ENCODE measurements at places on chromosomes 4 and X.

DNA sequence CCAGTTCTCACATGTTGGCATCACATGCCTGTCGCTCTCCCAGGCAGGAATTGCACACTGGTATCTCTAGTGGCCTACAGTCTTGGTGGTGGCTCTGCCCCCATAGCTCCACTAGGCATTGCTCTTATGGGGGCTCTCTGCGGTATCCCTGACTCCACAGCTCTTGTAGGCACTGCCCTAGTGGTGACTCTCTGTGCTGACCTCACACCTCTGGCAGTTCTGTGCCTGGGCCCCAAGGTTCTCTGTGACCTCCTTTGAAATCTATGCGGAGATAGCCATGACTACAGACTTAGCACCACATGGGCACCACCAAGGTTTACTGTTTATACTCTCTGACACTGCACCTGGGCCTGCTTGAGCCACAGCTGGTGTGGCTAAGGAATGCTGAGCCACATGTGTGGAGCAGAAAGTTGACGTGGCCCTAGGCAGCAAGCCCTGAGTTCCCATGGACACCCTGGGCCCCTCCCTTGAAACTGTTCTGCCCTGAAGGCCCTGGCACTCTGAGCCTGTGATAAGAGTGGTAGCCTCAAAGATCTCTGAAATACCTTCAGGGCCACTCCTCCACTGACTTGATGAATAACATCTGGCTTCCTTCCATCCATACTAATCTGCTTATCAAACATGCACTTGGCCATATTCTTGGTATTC is 8.0 kb downstream of the SLC9B1 start:
- no peak for DNase-seq

DNA sequence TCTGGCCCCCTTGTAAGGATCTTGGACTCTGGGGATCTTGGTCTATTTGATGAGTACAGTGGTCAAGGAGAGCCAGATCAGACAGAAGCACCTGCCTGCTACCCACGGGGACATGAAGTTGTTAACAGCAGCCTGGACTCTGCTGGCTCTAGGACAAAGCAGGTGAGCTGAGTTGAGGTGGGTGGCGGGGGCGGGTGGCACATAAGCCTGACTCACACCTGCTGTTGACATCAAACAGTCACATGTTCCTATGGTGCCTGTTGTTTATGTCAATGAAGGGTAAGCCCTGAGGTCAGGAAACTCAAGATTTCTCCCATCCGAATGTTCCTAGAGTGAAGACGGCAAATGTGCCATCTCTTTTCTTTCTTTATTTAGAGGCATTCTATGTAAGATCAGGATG is 50.1 kb upstream of the CLNK start:
- no peak for DNase-seq

- DNase-seq, result no peak
Observed at GRCh38 chr4:151564321-151564720, 155.3 kb downstream of the FHIP1A start.

- no peak for DNase-seq
Observed at GRCh38 chr4:137067735-137068134, 464.6 kb downstream of the PCDH18 start.

- DNase-seq, result no peak
Observed at GRCh38 chrX:132094164-132094563, 33.7 kb downstream of the FRMD7 start.

DNA sequence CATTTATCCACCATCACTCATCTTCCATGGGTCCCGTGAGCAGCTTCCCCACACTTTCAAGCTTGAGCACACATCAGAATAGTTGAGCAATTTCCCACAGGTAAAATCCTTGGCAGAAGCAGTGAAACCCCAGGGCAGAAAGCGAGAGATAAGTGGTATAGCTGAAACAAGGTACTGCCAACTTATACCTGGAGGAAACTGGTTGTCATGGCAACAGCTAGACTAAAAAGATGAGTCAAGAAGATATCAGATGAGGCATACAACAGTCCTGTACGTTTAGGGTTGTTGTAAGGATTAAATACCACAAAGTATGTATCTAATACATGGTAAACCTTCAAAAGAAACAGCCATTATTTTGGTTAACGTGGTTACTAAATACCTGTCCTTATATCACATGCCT is 66.9 kb upstream of the PHOX2B start:
- no peak for DNase-seq

DNA sequence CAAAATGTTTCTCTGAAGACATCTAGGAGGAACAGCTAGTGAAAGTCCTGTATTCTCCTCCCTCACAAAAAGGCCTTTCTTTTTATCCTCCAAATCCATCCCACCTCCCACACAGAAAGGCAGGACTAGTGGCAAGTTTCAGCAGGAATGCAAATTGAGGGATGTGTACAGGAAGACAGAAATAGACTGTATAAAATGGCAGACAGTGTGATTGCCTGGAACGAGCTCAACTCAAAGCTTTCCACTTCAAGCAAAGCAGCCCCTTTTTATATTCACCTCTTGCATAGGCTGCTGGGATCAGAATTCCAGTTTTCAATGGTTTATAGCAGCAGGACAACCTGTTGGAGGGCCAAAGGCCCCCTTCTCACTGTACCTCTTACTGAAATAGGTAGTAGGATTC is 57.5 kb downstream of the DCX start:
- no peak for DNase-seq

DNA sequence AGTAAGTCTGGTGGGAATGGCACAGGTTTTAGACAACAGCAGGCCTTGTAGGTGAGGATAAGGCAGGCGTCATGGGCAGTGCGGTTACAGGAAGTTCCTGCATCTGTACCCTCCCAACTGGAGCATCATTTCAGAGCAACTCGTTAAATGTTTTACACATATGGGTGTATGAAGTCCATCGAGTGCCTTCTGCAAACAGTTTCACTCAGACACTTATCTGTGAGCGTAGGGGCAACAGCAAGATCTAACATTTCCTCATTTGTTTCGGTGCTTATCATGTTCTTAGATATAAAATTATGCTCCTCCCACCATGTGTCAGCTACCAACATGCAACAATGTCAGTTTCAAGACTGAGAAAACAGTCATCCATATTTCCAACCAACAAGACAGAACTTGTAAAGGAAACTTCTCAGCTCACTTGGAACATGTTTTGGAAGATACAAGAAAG is 69.9 kb downstream of the ELOVL6 start:
- DNase-seq, result no peak

GRCh38 chr4:41471126-41472071 is 66.6 kb upstream of the LIMCH1 start:
- no peak for DNase-seq

GRCh38 chr4:118345813-118346212 is 7.0 kb downstream of the PRSS12 start:
- no peak for DNase-seq

- no peak for DNase-seq
Observed at GRCh38 chr4:6017800-6018199, 431 bp downstream of the C4orf50 start.

GRCh38 chr4:86938771-86939520 is 4.1 kb downstream of the AFF1 start:
- no peak for DNase-seq

- no peak for DNase-seq
Observed at GRCh38 chr4:26342328-26343037, 21.7 kb downstream of the RBPJ start.

DNA sequence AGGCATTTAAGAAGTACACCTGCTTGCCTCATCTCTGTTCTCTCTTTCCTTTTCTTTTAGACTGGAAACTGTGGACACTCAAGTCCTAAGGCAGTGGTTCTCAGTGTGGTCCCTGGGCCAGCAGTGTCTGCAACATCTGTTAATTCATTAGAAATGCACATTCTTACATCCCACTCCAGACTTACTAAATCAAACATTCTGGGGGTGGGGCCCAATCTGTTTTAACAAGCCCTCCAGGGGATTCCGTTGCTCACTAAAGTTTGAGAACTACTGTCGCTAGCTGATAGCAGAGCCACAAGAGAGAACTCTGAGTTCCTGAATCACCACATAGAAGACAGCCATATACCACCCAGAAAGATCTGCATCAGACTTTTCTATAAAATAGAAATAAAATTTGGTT is 430.6 kb downstream of the BCOR start:
- DNase-seq, result no peak

Data from CD4-positive, alpha-beta T cell (primary cell).